ENCODE measurements at places on chromosomes 2 and 18.

DNA sequence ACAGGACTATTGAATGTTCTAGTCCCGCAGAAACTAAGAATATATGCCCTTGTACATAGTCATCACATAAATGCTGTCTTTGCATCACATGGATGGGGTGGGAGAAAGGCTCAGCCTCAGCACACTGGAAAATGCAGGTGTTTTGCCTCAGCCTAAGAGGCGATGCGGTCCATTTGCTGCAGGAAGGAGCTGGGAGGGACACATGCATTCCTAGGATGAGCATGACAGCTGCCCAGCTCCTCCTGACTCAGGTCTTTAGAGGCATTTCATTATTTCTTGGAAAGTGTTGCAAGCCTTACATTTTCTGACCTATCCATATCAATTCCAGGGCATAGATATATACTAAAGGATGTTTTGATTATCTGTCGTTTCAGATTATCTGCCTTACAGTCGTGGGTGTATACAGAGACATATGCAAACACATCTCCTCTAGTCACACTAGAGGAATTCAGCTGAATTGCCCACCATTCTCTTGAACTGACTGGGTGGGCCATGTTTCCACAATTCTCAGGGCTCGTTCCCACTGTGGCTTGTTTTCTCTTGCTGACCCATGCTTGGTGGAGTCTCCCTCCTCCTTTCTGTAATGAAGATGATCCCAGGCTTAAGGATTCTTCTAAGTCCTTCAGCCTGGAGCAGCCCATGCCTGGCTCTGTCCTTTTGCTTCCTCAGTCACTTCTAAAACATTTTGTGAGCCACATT is 156.9 kb downstream of the SETBP1 start:
- DNase-seq = no peak

DNA sequence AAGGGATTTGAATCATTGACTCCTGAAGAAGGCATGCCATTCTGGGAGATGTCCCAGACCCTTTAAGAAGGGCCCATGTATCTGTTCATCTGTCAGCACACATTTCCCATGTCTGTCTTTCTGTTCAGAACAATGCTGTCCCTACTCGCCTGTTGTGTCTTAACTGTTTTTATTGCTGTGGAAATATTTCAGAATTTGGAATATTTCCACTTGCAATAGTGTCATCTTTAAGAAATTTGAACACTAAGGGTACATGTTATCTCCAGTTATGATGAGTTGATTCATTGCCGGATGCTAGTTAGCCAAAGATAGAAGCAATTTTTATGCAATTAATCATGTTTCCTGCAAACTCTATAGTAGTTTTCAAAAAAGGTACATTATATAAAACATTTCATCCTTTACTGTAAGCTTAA is 36.9 kb upstream of the NT5C1B start:
- no peak for DNase-seq

DNA sequence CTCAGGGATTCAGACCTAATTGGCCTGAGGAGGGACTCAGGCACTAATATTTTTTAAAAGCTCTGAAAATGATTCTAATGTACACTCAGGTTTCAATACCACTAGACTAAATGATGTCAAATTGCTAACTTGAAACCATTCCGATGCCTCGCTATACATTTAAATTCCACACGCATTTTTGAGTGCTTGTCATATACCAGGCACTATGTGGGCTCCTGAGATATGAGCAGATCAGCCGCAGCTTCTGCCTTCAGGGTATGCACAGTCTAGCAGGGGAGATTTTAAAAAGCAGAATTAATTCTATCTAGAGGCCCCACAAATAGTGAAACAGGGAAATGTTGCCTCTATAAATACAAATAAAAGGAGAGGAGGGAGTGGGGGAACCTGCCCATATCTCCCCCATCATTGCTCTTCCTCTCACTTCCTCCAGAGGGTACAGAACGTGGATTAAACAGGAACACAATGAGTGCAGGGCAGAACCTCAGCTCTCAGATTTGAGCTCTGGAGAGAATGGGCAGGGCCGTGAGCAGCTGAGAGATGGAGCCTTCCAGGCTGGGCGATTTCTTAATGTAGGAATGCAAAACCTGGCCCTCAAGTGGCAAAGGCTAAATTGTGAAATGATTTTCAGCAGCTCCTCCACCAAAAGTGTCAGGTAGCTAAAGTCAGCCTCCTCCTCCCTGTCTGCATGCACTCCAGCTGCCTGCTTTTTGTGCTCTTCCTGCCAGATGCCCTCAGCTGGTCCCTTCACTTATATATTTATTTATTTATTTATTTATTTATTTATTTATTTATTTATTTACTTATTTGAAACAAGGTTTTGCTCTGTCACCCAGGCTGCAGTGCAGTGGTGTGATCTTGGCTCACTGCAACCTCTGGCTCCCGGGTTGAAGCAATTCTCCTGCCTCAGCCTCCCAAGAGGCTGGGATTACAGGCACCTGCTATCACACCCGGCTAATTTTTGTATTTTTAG is 24.6 kb upstream of the LBH start:
- no peak for DNase-seq

DNA sequence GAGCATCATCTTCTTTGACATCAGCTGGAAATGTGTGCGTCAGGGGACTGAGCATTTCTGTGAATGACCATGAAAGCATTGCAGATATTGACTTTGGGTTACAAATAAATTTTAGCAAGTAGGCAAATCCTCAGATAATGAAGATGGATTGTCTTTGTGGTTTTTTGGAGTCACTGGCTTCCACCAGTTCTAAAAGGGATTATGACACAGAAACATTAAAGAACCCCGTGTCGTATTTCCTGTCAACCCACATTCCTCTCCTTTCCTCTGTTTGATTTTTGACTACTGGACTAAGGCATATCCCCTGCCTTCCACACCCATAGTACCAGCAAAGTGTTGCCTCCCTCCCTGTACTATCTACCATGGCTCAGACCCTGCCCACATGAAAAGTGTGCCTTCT is 268.1 kb downstream of the MYO3B start:
- DNase-seq = no peak

GRCh38 chr2:83967854-83968253 is 491.2 kb downstream of the SUCLG1 start:
- DNase-seq = no peak

GRCh38 chr2:159677654-159678053 is 34.7 kb upstream of the MARCHF7 start:
- no peak for DNase-seq

DNA sequence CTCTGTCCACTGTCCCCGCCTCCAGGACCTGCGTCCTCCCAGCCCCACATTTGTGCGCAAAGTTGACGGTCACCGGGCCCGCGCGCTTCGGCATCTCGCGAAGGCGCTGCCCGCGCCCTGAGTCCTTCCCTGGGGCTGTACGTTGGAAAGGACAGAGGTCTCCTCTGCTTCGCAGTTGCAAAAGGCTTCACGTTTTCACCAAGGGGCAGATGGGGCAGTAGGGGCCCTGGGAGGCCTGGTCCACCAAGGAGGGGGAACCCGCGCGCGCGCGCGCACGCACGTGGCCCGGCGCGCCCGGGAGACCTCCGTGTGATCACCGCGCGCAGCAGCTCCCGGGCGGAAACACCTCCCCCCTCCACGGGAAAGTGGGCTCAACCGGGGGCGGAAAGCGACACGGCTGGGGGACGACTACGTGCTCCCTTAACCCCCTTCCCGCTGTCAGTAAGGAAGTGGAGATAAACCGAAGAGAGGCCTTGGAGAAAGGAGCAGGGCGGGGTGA is 21.9 kb downstream of the TEX44 start:
- no peak for DNase-seq

- DNase-seq = no peak
Observed at GRCh38 chr2:33267756-33268155, 208.7 kb upstream of the RASGRP3 start.

DNA sequence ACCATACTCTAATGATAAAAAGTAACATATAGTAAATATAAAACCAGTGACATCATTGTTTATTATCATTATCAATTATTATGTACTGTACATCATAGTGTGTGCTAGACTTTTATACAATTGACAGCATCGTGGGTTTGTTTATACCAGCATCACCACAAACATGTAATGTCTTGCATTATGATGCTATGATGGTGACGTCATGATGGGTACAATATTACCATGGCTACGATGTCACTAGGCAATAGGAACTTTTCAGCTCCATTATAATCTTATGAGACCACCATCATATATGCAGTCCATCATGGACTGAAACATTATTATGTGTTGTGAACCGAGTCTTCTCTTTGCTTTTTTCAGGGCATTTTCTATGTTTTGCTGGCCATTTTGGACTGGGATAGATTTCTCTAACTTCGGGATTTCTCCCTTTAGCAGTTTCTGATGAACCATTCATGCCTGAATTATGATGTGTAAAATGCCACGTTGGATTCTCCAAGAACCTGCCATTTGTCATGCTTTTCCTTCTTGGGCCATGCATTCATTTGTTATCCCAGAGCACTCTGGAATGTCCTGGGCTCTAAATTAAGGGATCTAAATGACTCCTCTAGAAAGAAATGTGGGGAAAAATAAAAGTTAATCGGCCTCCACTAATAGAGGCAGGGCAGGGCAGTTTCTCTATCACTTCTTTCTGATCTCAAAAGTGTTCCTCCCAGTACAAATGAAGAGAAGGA is 325.6 kb upstream of the TNP1 start:
- no peak for DNase-seq

DNA sequence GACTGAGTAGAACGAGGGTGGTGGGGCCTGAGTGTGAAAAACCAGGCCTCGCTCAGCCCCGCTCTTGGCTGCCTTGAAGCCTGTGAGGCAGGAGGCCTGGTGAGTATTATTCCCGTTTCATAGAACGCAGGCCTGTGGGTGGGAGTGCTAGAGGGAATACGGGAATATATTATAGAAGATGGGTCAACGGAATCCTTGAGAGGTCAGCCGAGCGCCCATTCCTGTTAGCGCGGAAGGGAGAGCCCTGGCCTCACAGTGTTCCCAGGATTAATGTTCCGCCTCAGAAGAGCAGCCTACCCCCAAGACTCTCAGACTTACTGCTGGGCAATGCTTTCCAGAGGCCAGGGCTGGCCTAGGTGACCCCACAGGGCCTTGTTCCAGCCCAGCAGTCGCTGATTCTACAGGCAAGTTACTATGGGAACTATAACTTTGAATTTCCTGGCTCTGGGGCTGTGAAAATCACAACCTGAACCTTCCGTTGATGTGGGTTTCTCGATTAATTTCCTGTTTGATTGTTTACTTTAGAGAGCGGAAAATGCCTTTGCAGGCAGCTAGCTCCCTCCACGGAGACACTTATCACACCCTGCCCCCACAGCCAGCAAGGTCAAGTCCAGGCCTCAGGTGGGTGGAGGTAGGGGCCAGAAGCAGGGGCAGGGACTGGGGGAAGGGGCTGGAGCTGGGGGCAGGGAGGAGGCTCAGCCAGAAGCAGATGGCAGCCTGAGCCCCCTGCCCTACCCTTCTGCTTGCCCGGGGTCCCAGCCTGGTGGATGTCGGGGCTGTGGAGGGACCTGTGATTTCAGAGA is 108.3 kb downstream of the SMAD7 start:
- DNase-seq = no peak

DNA sequence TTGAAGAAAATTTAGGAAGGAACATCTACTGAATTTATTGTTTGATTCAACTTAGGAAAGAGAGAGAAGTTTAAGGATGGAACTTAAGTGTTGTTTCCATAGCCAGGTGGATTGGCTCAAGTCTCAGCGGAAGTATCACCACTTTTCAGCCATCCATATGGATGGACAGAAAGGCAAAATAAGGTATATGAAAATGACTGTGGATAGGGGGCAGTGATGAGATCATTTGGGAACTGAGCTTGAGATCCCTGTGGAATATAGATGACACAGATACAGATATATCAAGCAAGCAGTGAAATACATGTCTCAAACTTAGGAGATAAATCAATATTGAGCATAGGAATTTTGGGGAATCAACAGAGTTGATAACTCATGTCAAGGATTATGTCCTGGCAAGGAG is 1462.7 kb upstream of the NXPH2 start:
- no peak for DNase-seq

GRCh38 chr2:42486145-42486906 is 7.5 kb downstream of the KCNG3 start:
- no peak for DNase-seq

DNA sequence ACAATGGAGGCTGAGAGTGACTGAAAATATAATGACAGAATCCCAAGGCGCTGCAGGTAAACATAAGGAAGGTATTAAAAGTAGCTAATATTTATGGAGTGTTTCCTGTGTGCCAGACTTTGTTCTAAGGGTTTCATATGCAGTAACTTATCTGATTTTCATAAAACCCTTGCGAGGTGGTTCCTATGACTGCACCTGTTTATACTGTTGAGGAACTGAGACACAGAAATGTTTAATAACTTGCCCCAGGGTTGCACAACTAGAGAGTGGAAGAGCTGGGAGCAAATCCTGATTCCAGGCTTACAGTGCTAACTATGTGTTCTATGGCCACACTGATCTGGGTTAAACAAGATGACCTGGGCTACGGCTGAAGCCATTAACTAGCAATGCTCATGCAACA is 2.4 kb downstream of the SP110 start:
- no peak for DNase-seq

DNA sequence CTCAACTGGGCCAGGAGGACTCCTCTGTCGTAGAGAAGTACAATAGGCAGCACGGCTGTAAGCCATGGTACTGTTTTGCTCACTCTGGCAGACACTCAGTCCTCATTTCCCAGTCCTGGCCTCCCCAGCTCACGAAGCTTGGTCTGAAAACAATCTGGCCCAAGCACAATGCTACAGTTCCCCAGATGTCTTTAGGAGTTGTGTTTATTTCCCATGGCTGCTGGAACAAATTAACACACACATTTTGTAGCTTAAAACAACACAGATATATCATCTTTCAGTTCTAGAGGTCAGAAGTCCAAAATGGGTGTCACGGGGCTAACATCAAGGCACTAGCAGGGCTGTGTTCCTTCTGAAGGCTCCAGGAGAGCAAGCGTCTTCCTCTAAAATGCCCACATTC is 13.0 kb downstream of the FABP1 start:
- DNase-seq = no peak

GRCh38 chr2:199303728-199304177 is 154.0 kb downstream of the SATB2 start:
- no peak for DNase-seq

DNA sequence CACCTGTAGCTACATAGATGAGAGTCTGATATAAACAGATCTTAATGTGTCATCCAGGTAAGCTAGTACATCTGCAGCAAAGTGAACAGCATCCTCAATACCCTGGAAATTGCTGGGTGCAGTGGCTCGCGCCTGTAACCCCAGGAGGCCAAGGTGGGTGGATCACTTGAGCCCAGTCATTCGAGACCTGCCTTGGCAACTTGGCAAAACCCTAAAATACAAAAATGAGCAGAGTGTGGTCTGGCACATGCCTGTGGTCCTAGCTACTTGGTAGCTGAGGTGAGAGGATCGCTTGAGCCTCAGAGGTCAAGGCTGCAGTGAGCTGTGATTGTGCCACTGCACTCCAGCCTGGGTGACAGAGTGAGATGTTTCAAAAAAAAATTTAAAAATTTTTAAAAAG is 233.9 kb upstream of the SP5 start:
- no peak for DNase-seq

GRCh38 chr2:232592772-232593395 is 40.5 kb upstream of the EFHD1 start:
- DNase-seq = no peak
